ENCODE measurements at places on chromosomes 16 and 17.

DNA sequence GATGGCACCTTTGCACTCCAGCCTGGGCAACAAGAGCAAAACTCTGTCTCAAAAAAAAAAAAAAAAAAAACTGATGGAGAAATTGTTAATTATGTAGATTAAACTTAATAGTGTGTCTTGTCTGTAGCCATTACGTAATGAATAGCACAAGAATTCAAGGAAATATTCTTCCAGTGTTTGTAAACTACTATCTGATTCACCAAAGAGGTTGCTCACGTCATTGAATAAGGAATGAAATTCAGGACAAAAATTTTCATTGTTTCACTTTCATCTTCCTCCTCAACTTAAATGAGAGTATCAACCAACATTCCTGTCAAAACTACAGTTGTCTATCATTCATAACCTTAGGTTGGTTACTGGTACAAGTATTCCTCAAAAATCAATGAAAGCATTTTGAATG lies 30.7 kb upstream of the MYO18A start:
- DNase-seq: no peak

DNA sequence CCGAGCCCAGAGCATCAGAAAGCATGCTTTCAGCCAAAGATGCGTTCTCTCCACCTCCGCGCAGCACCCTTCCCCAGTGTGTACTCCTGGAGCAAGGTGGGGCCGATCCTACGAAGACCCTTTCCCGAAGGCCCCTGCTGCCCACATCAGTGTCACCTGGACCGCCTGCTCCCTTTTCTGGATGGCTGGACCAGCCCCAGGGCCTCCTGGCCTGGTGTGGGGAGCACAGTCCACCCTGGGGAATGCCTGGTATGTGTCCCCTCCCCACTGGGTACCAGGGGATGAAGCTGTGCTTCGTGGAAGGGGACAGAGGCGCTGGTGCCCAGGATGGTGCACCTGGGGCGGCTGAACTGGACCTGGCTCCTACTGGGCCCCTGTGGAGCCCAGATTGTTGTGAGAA lies 173.8 kb downstream of the SEC14L1 start:
- no peak for DNase-seq

DNA sequence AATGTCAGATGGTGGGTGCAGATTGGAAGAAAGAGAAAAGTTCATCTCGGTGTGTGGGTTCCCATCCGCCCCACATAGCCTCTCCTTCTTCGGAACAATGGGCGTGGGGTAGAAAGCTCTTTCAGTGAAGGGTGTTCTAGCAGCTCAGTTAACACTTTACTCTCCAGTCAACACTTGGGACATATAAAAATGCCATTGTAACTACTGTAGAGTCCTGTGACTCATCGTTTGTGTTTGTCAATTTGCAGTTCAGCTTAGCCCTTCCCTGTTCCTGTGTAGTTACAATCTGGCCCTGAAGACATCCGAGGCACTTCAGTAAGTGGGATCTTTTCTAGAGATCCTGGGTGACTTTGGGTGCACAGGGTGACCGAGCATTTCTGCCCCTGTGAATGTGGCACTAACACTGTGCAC lies 11.5 kb upstream of the CLEC18C start:
- DNase-seq: peak; percentile 8

GRCh38 chr17:61322325-61323002 lies 77.2 kb upstream of the TBX2 start:
- no peak for DNase-seq

GRCh38 chr16:78930561-78930960 lies 670.0 kb downstream of the MAF start:
- DNase-seq: no peak

GRCh38 chr17:77839698-77840512 lies 118.6 kb upstream of the TNRC6C start:
- DNase-seq: no peak

- DNase-seq: no peak
Measured at GRCh38 chr17:37130984-37131446, 182.3 kb downstream of the AATF start.

GRCh38 chr16:72111657-72112451 lies 18.2 kb downstream of the DHX38 start:
- no peak for DNase-seq

DNA sequence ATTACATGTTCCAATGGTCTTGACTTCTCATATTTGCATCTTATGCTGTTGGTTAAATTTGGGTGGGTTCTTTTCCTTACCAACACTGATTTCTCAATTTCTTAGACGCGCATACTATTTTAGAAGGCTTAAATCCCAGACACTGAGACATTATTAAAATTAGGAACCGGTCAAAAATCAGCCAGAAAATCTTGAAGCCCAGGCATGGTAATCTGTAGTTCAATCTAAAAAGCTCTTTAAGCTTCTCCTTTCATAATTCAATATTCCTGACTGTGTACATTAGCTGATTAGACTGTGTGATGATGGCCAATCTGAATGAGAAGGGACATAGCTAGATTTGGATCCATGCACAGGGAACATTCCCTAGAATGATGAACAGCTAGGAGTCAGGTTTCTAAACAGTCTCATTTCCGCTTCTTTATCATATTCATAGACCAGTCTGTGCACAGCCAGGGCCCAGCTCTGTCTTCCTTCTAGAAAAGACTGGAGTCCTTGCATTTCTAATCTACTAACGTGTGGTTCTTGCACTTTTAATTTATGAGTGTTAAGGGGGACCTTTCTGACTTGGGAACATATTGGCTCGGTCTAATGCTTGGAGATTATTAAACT lies 189.3 kb downstream of the AATF start:
- DNase-seq: no peak

GRCh38 chr17:82592767-82593589 lies 55.3 kb downstream of the WDR45B start:
- DNase-seq: peak; percentile 80

DNA sequence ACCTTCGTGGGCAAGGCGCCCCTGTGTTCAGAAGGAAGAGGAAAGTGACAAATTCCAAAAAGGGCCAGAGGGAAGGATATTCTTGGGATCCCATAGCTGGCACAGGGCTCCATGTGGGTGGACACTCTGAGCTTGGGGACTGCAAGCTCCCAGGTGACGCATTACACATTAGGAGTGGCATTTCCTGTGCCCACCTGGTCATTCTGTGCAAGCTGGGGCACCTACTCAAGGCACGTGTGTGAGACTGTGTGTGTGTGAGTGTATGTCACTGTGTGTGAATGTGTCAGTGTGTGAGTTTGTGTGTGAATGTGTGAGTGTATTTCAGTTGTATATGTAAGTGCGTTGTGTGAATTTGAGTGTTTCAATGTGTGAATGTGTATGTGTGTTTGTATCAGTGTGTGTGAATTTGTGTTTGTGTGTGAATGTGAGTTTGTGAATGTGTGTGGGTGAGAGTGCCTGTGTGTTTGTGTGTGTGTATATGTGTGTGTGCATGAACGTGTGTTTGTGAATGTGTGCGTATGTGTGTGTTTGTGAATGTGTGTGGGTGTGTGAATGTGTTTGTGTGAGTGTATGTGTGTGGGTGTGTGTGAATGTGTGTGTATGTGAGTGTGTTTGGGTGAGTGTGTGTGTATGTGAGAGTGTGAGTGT lies 1.6 kb upstream of the CD300A start:
- no peak for DNase-seq

DNA sequence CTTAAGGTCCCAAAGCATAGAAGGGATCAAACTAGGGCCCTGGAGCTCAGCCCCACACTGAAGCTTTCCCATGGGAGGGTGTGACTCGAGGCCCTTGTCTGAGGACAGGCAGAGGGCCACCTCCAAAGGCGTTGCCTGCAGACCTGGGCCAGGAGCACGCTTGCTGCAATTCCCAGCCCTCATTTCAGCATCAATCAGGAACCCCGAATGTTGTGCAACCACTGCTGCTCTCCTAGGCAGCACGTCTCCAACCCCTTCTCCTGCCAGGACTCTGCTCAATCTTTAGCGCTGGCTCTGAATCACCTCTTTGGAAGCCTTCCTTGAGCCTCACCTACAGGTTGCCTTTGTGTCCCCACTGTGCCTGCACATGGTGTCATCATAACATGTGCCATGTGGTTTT lies 14.0 kb upstream of the ATP2C2 start:
- no peak for DNase-seq

- no peak for DNase-seq
Measured at GRCh38 chr16:72911971-72912370, 136.0 kb downstream of the ZFHX3 start.

DNA sequence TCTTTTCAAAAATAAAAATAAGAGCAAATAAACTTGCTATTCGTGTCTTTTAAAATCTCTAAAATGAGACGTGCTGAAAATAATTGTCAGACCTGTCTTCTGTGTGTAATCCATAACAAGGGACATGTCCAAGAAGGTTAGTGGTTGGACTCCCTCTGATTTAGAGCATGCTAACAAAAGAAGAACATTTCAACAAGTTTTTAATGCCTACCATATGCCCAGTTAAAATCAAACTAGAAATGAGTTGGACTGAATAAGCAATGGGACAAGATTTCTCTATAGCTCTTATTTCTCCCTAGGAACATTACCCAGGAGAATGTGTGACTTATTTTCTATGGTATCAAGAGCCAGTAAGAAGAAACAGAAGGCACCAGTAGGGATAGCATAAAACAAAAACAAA lies 689.7 kb upstream of the SOX9 start:
- no peak for DNase-seq

- peak; percentile 44 for DNase-seq
Measured at GRCh38 chr16:21645261-21645721, 7.1 kb downstream of the IGSF6 start.

DNA sequence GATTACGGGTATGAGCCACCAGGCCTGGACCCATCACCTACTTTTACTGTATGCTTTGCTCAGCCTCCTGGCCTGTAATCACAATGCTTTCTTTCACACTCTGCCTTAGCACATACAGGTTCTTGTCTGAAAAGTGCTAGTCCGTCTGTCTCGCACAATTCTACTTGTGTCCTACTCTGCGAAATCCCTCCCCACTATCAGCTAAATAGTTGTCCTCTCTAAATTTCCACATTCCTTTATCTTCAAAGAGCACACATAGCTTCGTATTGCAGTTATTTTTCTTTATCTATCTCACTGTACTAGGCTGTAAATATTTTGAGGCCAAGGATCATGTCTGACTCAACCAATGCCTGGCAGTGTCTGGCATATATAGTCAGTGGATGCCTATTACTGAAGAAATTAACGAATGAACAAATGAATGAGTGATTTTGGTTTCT lies 38.5 kb upstream of the ETV4 start:
- DNase-seq: no peak

GRCh38 chr17:9179602-9180001 lies 158.3 kb downstream of the NTN1 start:
- DNase-seq: no peak

GRCh38 chr16:530111-530817 lies 2.8 kb downstream of the CAPN15 start:
- no peak for DNase-seq

- no peak for DNase-seq
Measured at GRCh38 chr17:16915752-16916556, 56.0 kb downstream of the TNFRSF13B start.

- DNase-seq: no peak
Measured at GRCh38 chr16:53768593-53768992, 64.6 kb downstream of the FTO start.

DNA sequence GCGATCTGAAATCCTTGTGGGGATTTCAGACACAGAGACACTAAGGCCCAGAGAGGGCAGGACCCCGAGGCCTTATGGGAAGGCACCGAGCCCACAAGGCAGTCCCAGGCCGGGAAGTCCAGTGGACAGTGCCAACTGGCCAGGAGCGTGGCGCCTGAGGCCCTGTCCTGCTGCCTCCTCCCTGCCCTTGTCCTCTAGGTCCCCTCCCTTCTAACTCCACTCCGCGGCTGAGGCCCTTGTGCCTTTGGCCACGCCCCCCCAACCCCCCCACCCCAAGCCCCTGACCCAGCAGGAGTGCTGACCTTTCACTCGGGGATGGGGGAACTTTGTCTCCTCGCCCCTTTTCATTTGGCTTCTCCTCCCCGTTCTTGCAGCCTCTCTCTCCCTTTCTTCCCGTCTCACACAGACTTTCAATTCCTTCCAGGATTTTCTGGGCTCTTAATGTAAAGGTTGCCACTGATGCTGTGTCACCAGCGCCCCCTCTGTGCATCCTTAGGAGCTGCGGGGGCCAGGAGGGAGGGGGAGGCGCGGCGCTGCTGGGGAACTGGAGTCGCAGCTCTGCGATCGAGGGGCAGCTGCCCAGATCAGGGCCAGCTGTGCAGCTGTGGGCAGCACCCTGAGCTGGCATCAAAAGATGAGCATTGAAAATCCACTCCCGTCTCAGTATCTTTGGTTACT lies 29.1 kb downstream of the CRHR1 start:
- DNase-seq: no peak

- no peak for DNase-seq
Measured at GRCh38 chr16:8739151-8739550, 58.3 kb downstream of the TMEM186 start.

DNA sequence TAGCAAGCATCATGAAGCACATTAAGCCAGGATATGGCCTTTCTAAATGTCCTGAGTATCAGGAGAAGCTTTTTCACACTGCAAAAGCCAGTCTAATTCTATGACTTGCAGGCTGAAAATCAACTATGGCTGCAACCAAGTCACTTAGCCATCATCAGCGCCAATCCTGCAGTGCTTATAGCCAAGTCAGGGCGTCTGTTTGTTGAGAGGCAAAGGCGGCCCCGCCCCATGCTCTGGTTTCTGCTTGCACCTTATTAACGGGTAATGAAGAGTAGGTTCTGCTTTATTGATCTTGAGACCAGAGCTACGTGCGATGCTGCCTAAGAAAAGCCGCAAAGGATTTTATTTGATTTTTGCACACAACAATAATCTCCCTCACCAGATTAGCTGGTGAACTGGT lies 88.4 kb downstream of the CDH13 start:
- no peak for DNase-seq

DNA sequence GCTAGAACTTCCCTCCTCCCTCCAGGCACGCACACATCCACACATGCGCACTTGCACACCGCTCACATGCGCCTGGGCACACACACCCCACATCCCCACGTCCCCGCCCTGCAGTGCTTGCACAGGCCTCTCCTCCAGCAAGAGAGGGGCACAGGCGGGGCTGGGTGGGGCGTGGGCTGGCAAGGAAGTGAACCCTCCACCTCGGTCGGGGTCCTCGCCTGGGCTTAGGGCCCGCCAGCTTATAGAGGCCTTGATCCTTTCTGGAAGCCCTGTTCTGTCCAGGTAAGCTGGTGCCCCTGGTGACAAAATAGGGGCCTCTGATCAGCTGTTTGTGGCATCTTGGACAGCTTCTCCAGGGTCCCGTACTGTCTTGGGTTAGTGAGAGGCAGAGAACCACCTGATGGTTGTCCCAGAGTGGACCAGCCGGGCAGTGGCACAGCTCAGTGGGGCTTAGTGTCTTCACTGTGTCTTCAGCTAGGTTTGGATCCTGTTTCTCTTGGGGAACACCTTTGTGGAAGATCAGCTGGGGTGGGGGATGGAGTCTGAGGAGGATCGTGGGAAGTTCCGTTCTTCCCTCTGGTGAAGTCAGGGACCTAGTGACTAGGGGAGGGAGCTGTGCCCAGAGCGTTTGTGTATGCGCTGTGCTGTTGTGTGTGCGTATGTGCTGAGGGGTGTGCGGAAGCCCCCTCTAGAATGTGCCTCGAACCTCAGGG lies 12.1 kb downstream of the TBX4 start:
- DNase-seq: no peak

- DNase-seq: no peak
Measured at GRCh38 chr16:62832214-62832613, 796.0 kb upstream of the CDH8 start.

Data from hematopoietic multipotent progenitor cell treated with erythropoietin and hydrocortisone succinate and interleukin-3 and kit ligand, for 17 days (in vitro differentiated cells).